Activated B cell treated with CpG ODN at 0.5 μM for 24 hours (primary cell): ENCODE measurements at places on chromosomes 11 and 22. TPM values are rescaled to one million over a fixed set of nuclear protein-coding genes. Genes with fewer than 3 reads are reported as not detected.

GRCh38 chr11:134685793-134686380, 273.8 kb upstream of the B3GAT1 start:
- H3K27ac ChIP-seq = no peak overlapping the region
- no peak overlapping the region for H3K4me3 ChIP-seq
- DNase-seq = no peak
- no peaks in the 10 kb centered on the region for H3K4me1 ChIP-seq
- peaks cover 3% of the 10 kb centered on the region for H3K27me3 ChIP-seq

GRCh38 chr11:111344032-111344431, 35.0 kb downstream of the POU2AF1 start:
- H3K4me3 ChIP-seq = no peak overlapping the region
- no peak overlapping the region for H3K27ac ChIP-seq
- H3K36me3 ChIP-seq = peaks cover 9% of the 10 kb centered on the region
- no peak for DNase-seq

Gene MEI1
- 28.9 and 31.3 TPM in 2 replicates for total RNA-seq

- H3K4me3 ChIP-seq = no peak overlapping the region
- no peaks in the 10 kb centered on the region for H3K4me1 ChIP-seq
- peaks cover 15% of the 10 kb centered on the region for H3K36me3 ChIP-seq
- DNase-seq = no peak
Observed at GRCh38 chr11:78168539-78169477, 19.6 kb downstream of the KCTD21 start.

- no peak overlapping the region for H3K4me3 ChIP-seq
- H3K36me3 ChIP-seq = peaks cover 52% of the 10 kb centered on the region
- no peaks in the 10 kb centered on the region for H3K27me3 ChIP-seq
- DNase-seq = no peak
- no peak overlapping the region for H3K27ac ChIP-seq
Observed at GRCh38 chr11:8617063-8617462, 23.0 kb upstream of the STK33 start.

DNA sequence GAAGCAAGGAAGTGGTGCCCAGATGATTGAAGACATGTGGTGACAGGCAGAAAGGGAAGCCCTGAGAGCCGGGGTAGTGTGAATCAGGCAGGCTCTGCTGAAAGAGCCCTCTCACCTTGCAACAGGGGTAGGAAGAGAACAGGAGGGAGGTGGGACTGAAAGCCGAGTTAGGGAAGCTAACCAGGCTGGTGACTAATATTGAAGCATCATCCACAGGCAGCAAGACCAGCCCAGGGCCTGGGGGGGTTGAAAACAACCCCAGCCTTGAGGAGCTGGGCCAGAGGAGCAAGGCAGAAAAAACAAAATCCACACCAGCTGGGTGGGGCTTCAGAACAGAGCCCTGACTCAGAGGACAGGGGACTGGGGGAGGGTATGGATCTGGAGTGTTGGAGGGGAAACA, 35.0 kb upstream of the CRTAM start:
- no peak overlapping the region for H3K4me3 ChIP-seq
- H3K4me1 ChIP-seq = peaks cover 47% of the 10 kb centered on the region
- no peaks in the 10 kb centered on the region for H3K27me3 ChIP-seq
- peaks cover 7% of the 10 kb centered on the region for H3K36me3 ChIP-seq
